Foreskin fibroblast (primary cell): ENCODE measurements at places on chromosomes 13 and 19.

- DNase-seq = no peak
These were observed 17.4 kb downstream of the NMRK2 start for GRCh38 chr19:3949997-3950859.

- peak; percentile 4 for DNase-seq
These were observed 112.8 kb downstream of the TDRD3 start for GRCh38 chr13:60509601-60510386.

DNA sequence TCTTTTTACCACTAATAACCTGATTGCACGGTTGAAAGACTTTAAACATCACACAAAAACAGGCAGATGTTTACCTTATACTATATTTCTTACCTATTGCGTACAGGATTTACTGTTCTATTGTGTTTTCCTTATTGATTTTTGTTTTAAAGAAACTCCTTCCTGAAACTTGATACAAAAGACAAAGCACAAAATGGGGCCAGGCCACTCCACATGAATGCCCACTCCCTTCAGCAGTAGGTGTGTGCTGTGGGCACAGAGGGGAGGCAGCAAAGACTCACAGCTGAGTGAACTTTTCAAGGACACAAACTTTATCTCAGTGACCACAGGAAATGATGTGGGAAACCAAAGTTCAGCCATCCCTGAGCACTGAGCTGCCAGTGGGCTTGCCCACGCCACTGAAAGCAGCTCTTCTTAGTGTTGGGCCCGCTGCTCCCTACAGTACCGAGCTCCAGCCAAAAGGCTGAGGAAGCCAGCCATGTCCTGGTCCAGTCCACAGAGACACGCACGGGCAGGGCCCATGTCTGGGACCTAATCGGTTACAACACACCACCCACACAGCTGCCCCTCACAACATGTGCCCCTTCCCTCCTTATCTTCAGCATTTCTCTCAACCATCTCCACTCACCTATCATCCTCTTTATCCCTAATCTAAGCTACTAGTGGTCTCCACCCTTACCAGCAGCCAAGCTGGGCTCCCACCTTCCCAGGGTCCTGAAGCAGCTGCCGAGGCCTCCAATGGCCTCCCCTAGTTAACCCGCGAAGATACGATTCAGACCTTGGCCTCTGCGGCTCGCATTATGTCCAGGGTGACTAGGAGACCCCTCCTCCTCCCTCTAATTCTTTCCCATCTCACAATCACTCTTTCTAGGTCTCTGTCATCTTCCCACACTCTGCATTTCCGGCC, 39.5 kb downstream of the ATP7B start:
- DNase-seq = no peak

DNA sequence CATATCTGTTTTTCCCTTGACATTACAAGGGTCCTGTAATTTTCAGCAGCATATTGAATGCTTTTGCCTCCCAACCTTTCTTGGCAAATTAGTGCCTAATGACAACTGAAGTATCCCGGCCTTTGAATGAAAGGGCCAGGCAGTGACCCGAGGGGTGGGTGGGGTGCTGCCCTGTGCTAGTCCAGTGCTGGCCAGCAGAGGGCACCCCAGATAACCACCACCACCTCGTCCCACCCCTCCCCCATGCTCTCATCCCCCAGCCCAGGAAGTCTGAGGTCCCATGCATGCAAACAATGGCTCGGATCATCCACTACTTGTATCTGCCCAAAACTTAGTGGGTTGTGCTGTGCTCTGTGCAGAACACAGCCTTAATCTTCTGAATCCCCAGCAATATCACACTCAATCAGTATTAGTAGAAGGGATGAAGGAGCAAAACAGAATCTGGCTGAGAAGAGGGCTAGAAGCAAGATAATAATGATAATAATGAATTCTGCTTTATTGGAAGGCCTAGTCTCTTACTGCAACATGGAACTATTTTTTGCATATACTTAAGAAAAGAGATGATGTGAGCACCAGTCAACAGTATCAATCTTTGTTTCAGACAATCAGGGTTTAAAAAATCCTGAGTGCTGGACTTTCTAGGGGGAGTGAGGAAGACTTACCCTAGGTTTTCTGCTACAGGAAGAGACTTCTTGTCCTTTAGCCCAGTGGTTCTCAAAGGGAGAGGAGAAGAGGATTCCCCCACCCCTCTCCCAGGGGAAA, 3.8 kb downstream of the ATP12A start:
- peak; percentile 23 for DNase-seq

DNA sequence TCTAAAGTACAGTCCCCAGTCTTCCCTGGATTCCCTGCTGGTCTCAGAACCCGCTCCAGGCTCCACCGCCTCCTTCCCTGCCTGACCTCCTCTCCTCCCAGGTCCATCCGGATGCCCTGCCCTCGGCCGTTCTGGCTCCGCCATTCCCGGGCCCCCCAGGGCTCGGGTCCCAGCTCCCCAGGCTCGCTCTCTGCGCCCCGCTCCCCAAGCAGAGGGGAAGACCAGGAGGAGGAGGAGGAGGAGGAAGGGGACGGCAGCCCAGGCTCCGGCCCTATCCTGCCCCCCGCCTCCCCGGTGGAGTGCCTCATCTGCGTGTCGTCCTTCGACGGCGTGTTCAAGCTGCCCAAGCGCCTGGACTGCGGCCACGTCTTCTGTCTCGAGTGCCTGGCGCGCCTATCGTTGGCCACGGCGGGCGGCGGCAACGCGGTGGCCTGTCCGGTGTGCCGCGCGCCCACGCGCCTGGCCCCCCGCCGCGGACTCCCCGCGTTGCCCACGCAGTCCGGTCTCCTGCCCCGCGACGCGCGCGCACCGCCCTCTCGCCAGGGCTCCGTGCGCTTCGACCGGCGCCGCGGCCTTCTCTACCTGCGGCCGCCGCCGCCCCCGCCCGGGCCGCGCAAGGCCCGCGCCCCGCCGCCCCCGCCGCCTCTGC, 647 bp downstream of the RNF225 start:
- peak; percentile 59 for DNase-seq

- no peak for DNase-seq
These were observed 5.9 kb downstream of the SBK2 start for GRCh38 chr19:55530996-55531395.
